Ammon's horn (tissue), 1 donor: ENCODE measurements at places on chromosomes 11 and 22.

DNA sequence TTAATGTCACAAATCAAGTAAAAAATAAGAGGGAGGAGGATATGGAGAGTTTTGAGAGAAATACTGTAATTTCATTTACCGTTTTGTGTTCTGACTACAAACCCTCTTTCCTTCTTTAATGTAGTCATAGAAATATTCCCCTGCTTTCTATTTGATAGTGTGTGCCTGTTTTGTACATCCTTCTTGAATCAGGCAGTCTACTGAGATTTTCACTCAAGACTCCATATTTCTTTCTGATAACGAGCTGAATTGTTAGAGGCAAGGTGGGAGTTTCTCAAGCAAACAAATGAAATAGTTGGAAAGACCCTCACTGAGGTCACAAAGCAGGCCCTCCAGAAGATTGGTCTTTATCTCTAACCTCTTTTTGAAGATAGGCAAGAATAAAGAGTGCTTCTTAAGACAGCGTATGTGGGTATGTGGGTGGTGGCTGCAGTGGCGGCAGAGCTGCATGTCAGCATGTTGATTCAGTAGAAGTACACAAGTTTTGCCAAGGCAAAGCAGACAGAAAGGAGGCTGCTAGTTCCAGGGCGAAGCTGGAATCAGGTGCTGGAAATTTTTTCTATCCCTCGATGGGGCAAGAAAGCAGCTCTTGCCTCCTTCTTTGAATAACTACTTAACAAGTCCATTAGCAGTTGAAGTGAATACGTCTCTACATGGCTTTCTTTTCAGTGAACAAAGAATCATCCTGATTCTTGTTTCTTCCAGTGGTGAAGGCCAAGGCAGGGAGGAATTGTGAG, 164.2 kb downstream of the FAM76B start:
- no peak for DNase-seq

DNA sequence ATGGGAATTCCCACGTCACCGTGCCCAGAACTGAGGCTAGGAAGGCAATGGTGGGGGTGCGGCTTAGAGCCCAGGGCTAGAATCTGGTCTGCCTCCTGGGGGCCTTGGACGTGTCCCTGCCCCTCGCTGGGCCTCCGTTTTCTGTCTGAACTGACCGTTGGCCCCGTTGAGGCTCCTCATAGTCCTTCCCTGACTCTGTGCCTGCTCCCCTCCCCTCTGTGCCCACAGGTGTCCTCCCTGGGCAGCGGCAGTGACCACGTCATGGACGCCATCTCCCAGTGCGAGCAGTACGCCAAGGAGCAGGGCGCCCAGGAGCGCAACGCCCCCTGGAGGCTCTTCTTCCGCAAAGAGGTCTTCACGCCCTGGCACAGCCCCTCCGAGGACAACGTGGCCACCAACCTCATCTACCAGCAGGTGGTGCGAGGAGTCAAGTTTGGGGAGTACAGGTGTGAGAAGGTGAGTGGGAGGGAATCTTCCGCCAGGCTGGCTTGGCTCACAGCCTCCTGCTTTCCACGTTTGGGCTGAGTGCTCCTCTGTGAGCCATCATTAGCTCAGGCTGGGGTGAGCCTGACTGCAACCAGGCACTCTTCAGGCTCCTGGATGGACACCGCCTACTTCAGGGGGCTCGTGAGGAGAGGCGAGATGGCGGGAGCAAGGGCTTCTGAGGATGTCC, 63.9 kb downstream of the MYO7A start:
- no peak for DNase-seq

GRCh38 chr11:128116447-128116846, 470.9 kb downstream of the ETS1 start:
- DNase-seq: no peak

GRCh38 chr11:19426011-19426755, 185.4 kb upstream of the E2F8 start:
- DNase-seq: peak; percentile 45

GRCh38 chr11:34381775-34382174, 24.0 kb upstream of the ABTB2 start:
- DNase-seq: no peak

DNA sequence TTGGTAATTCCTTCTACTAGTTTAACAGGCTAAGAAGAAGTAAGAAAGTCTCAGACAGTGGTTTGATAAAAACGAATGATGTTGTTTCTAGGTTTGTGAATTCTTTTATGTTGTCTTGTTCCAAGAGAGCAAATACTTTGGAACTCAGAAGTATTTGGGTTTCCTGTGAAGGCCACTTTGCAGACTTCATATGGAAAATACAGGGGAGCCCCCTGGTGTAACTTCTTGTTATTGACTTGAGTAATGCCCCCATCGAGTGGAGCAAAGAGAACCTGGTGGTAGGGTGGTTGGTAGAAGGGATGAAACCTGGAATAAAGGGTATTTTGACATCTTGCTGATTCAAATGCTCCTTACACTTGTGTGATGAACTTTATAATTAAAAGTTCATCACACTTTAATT, 40.0 kb upstream of the PTH start:
- DNase-seq: no peak

GRCh38 chr11:33344611-33345010, 87.4 kb downstream of the HIPK3 start:
- DNase-seq: peak; percentile 27

DNA sequence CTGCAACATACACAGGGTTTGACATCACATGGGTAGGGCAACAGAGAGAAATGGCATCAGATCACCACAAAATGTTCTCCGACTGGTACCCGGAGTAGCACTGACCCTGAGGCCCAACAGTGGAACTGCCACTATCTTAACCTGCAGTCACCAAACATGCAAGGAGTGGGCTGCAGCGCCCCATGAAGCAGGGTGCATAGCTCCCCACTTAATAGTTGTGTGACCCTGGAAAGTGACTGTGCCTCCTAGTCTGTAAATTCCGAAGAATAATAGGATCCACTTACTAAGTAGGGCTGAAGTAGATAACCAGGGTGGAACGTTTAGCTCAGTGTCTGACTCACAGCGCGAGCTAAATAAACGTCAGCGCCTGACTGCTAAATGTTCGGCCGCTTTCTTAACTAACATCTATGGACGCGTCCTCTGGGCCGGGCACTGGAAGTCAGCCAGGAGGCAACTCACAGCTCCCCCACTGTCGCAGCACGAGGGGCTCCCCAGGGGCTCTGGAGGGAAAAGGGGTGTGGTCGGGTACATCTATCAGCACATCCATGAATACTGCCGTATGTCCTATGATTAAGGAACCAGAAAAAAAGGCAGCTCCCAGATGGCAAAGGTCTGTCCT, 777 bp downstream of the LTO1 start:
- DNase-seq: no peak

DNA sequence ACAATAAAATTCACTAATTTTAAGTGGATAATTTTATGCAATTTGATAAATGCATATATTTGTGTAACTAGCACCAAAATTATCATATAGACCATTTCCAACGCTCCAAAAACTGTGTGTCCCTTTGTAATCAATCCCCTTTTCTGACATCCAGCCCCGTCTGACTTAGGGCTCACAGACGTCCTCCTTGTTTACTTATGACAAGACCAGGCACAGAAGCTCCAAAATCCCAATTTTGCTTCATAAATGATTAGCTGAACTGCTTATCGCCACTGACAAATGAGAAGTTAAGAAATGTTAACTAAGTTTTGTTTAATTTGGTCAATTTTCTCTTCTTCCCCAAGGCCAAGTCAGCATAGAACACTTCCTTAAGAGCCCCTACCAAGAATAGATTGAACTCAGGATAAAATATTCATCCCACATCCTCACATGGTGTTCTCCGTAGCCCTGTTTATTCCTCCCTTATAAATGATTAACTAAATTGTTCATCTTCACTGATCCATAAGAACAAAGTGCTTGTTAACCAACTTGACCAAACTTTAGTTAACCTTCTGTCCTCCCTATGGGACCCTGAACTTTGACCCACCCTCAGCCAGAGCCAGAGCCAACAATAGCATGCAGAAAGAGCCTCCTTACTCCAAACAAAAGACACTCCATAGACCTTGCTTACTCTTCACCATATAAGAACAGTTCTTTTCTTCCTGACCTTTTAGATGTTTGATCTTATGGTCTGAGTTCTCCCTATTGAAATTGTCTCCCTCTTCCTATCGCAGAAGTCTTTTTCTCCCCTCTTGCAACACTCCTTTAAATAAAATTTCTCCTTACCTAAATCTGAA, 30.8 kb upstream of the GLYAT start:
- DNase-seq: no peak

- DNase-seq: no peak
Observed at GRCh38 chr11:1589996-1590395, 4.9 kb upstream of the KRTAP5-1 start.

GRCh38 chr11:28539239-28540030, 431.2 kb downstream of the METTL15 start:
- no peak for DNase-seq

GRCh38 chr11:11963842-11964773, 44.3 kb downstream of the DKK3 start:
- DNase-seq: peak; percentile 59

DNA sequence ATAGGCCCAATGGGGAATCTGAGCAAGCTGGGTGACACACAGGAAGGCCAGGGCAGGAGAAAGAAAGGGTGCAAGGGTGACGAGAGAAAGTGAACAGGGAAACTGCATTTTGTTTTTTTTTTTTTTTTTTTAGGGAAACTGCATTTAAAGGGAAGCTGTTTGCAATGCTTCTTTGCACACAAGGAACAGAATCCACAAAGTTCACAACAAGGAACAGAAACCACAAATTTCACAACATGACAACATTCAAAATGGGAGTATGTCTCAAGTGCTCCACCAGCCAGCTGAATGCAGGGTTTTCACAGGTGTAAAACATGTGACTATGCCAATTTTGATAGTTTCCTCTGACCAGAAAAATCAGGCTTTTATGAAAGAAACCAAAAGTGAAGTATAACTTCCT, 6.8 kb upstream of the PLAAT3 start:
- DNase-seq: peak; percentile 31

- no peak for DNase-seq
Observed at GRCh38 chr11:9753021-9753420, 89.1 kb downstream of the SWAP70 start.

DNA sequence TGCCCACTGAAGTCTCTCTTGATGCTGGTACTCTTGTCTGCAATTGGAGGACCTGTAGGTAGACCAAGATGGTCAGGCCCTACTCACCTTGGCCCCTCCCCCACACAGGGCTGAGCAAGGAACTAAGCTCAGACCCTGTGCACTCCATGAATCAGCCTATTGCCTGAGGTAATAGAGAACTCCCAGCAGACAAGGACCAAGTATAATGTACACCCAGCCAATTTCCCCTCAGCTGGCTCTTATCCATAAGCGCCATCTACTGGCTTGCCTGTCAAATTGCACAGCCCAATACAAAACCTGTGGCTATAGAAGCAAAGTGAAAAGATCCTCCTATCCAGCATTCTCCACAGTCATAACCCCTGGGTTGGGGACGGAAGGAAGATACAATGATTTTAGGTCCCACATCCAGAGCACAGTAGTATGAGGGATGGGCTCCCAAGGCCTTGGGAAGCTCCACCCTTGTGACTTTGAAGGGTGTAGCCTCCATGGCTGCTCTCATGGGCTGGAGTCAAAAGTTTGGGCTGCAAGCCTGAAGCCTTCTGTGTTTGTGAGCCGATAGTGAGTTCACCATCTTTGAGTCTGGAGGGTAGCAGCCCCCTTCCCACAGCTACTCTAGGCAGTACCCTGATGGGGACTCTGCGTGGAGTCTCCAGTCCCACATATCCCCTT, 56.0 kb downstream of the GLYATL2 start:
- DNase-seq: peak; percentile 66

DNA sequence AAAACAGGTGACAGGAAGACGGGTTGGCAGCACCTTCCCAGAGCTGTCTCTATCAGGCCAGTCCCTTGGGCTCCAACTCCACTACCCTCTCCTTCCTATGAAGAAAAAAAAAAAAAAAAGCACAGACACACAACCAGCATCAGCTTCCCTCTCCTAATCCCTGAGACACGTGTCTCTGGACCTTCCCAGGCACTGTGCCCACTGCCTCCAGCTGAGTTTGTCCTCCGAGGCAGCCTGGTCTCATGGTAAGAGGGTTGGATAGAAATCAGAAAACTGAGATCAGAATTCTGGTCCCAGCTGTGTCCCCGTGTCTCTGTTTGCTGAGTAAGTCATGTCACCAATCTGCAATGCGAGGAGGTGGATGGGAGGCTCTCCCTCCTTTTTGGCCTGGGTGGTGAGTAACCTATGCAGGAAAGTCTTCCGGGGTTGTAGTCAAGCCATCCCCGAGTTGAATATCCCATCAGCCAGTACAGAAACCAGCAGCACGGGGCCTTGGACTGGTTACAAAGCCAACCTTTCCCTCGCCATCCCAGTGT, 193.7 kb upstream of the TBCEL start:
- DNase-seq: peak; percentile 44

DNA sequence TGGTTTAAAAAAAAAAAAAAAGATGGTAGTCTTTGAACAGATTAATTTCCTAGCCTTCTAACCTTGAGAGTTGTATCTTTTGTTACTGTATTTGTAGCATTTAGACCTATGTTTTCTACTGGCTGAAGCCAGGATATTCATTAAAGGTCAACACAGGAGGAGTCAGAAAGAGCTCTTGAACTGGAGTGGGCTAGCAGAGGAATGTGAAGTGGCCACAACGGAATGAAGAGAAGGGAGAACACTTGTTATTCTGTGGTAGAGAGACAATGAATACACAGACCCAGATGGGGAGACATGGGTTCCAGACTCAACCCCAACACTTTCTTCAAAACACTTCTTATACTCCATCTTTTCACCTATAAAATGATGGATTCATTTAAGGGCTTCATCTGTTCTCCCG, 88.1 kb downstream of the RELT start:
- DNase-seq: no peak

- DNase-seq: peak; percentile 82
Observed at GRCh38 chr11:33257160-33257896, at the start of gene HIPK3. HIPK3 (plus strand) TSS chr11:33257381.

DNA sequence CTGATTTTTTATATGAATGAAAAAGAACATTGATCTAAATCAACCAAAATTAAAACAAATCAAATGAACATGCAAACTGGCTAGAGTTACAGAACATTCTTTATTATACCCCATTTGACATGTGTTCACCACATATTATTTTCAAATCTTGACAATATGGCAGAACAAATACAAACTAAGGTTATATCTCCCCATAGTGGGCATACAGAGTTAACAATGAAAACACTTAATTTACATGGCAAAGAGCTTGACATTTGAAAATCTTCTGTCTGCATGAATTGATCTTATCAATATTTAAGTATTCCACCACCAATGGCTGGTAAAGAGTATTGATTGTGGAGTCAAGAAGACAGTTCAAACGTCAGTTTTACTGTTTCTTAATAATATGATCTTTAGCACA, 197.9 kb upstream of the ANO3 start:
- DNase-seq: no peak

DNA sequence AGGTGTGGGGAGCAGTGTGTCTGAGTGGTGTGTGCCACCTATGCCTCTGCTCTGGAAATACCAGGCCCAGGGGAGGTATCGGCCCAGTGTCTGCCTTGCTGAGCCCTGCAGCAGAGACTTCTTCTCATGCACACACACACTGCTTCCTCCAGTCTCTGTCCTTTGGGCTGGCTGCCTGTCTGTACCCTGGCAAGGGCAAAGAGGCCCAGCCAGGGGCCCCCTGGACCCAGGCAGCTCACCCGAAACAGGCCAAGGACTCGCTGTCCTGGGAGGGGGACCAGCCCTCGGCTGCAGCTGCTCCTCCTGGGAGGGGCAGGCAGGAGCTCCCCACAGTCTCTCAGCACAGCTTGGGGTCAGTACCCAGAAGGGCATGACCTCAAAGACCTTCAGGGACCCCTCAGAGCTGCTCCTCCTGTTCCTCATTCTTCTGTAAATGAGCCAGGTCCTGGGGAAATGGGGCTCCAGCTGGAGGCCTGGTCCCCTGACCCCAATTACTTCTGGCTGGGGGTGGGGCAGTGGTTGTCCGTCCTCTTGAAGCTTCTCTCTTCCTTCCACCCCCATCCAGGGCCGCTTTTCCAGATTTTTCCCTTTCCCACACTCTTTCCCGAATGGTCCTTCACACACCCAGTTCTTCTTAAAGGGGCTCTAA, 24.5 kb upstream of the ALX4 start:
- DNase-seq: no peak
